ENCODE measurements at places on chromosomes 6 and 20. TPM values are rescaled to one million over a fixed set of nuclear protein-coding genes. Genes with fewer than 3 reads are reported as not detected.

EPHA7 gene
- total RNA-seq = 19.2 TPM

SLC16A10 gene
- 5.0 TPM for total RNA-seq

IPCEF1 gene
- 0.47 TPM for total RNA-seq

KIFC1 gene
- 25.5 TPM for total RNA-seq

BMP5 gene
- total RNA-seq = 0.15 TPM

C20orf96 gene
- total RNA-seq = 10.8 TPM

TNF gene
- 0.17 TPM for total RNA-seq

ASIP gene
- total RNA-seq = not detected

LY6G6F gene
- total RNA-seq = not detected

SNAI1 gene
- total RNA-seq = 5.6 TPM

NRSN1 gene
- 21.8 TPM for total RNA-seq

PPP1R14C gene
- 12.4 TPM for total RNA-seq

RRAGD gene
- total RNA-seq = 31.6 TPM

SEMG1 gene
- total RNA-seq = not detected

RBCK1 gene
- total RNA-seq = 28.7 TPM

ULBP1 gene
- total RNA-seq = 4.9 TPM

SYTL3 gene
- 0.54 TPM for total RNA-seq

COL9A1 gene
- total RNA-seq = 4.8 TPM

ENPP5 gene
- 0.17 TPM for total RNA-seq

TBCC gene
- 43.8 TPM for total RNA-seq

TFAP2B gene
- 0.16 TPM for total RNA-seq

MYL9 gene
- 0.05 TPM for total RNA-seq

MAP7 gene
- total RNA-seq = 24.5 TPM

LBP gene
- 0.15 TPM for total RNA-seq

VSTM2L gene
- 28.9 TPM for total RNA-seq

CDSN gene
- not detected for total RNA-seq

KHDRBS2 gene
- 16.2 TPM for total RNA-seq

FAM209B gene
- not detected for total RNA-seq

PYGB gene
- 124 TPM for total RNA-seq

CRIP3 gene
- 1.1 TPM for total RNA-seq

ID4 gene
- 0.53 TPM for total RNA-seq

NTSR1 gene
- total RNA-seq = 1.3 TPM

OR14J1 gene
- total RNA-seq = 0.18 TPM

MYLK2 gene
- total RNA-seq = 1.1 TPM

RAB44 gene
- total RNA-seq = 0.33 TPM

SLC26A8 gene
- 0.21 TPM for total RNA-seq

OOEP gene
- not detected for total RNA-seq

REM1 gene
- total RNA-seq = not detected

BEND6 gene
- 1.5 TPM for total RNA-seq

DPM1 gene
- 65.6 TPM for total RNA-seq

SLC22A1 gene
- total RNA-seq = 1.1 TPM

WFDC5 gene
- total RNA-seq = 0.66 TPM

LKAAEAR1 gene
- not detected for total RNA-seq

TPD52L2 gene
- total RNA-seq = 45.4 TPM

TNFRSF21 gene
- total RNA-seq = 23.1 TPM

ENPP1 gene
- 6.0 TPM for total RNA-seq

SPATA25 gene
- 4.1 TPM for total RNA-seq

SLC25A27 gene
- total RNA-seq = 26.5 TPM

CCN6 gene
- 0.68 TPM for total RNA-seq

GHRH gene
- total RNA-seq = not detected

KCNQ5 gene
- 1.3 TPM for total RNA-seq

BMP7 gene
- 39.6 TPM for total RNA-seq

GDAP1L1 gene
- 142 TPM for total RNA-seq

Measured in motor neuron (in vitro differentiated cells).